ENCODE measurements at places on chromosomes 3 and 15.

DNA sequence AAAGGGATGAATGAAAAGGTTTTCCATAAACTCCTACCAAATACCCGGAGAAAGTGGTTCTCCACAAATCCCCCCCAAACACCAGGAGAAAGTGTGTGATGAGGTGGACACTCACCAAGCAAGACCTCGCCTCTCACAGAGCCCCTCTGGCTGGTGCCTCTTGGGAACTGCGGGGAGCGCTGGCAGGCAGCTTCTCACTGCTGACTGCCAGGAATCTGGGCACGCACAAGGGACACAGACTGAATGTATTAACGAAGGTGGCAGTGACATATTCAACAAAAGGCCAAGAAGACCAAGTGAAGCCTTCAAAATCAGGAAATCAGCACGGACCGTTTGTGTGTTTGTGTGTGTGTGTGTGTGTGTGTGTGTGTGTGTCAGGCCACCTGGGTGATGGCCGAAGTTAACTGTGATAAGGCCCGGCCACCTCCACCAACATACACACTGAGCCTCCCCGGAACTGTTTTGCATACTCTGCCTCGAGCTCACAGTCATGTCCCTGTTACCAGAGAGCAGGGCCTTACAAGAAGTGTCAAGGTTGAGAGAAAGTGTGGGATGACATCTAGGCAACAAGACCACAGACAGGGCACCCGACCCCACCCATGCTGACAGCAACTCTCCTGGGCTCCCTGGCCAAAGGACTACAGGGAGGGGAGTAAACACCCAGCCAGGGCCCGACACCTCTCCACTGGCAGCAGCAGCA lies 18.0 kb downstream of the ATP10A start:
- DNase-seq, result no peak

DNA sequence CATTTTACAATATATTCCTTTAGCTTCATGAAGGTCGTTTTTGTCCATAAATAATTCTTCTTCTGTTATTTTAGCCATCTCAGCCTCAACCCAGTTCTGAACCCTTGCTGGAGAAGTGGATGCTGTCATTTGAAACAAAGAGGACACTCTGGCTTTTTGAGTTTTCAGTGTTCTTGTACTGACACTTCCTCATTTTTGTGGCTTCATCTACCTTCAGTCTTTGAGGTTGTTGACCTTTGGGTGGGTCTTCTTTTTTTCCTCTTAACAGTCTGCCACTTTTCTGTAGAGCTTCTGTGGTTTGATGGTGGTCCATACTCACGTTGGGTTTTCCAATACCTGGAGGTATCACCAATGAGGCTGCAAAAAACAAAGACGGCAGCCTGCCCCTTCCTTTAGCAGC lies 650.9 kb downstream of the PDCD6IP start:
- no peak for DNase-seq

GRCh38 chr3:99319450-99319849 lies 318.9 kb upstream of the COL8A1 start:
- no peak for DNase-seq

GRCh38 chr3:127475975-127476705 lies 114.4 kb downstream of the TPRA1 start:
- DNase-seq, result no peak

DNA sequence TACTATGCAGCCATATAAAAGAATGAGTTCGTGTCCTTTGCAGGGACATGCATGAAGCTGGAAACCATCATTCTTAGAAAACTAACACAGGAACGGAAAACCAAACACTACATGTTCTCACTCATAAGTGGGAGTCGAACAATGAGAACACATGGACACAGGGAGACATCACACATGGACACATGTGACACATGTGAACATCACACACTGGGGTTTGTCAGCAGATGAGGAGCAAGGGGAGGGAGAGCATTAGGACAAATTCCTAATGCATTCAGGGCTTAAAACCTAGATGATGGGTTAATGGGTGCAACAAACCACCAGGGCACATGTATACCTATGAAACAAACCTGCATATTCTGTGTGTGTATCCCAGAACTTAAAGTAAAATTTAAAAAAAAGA lies 408.0 kb downstream of the EPHB1 start:
- DNase-seq, result no peak

- no peak for DNase-seq
These were observed 6.9 kb downstream of the CILP start for GRCh38 chr15:65204236-65204930.

- no peak for DNase-seq
These were observed 273.9 kb downstream of the TIGIT start for GRCh38 chr3:114567771-114568170.

All from activated CD8-positive, alpha-beta memory T cell treated with anti-CD3 and anti-CD28 coated beads, Interleukin-2, amount 50 U/mL, for 4 hours (primary cell).